Epithelial cell of proximal tubule (primary cell): ENCODE measurements at places on chromosomes 7 and 10. TPM values are rescaled to one million over a fixed set of nuclear protein-coding genes. Genes with fewer than 3 reads are reported as not detected.

DNA sequence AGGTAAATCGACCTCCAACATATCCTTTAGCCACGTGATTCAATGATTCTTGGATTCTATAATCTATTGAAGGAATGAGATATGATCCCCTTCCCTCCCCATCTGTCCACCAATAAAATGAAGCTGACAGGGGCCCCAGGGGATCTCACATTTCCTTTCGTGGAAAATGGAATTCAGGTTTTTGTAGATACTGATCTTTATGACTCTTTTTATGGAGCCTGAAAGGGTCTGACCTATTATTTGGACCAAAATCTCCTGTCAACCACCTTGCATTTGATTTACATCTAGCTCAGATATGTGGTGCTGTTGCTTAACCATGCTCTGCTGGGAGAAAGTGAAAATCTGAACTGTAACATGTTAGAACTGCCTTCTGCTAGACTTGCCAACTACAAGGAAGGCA, 234.0 kb upstream of the CXCL12 start:
- no peak for DNase-seq

DNA sequence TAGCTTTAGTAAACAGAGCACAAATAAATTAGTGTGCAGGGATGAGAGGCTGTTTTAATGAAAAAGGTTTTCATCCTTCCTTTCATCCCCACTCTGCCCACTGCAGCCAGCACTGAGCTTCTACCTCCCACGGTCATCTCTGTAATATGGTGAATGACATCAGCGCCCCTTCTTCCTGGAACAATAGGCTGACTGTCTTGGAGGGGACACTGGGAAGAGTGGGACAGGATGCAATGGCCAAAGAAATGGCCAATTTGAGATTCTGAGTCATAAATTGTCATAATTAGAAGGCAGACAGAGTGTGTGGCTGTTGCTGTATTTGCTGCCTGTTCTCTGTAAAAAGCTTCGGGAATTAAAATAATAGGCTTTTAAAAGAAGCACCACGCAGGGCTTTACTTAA, 126.7 kb upstream of the CALN1 start:
- DNase-seq: no peak

DNA sequence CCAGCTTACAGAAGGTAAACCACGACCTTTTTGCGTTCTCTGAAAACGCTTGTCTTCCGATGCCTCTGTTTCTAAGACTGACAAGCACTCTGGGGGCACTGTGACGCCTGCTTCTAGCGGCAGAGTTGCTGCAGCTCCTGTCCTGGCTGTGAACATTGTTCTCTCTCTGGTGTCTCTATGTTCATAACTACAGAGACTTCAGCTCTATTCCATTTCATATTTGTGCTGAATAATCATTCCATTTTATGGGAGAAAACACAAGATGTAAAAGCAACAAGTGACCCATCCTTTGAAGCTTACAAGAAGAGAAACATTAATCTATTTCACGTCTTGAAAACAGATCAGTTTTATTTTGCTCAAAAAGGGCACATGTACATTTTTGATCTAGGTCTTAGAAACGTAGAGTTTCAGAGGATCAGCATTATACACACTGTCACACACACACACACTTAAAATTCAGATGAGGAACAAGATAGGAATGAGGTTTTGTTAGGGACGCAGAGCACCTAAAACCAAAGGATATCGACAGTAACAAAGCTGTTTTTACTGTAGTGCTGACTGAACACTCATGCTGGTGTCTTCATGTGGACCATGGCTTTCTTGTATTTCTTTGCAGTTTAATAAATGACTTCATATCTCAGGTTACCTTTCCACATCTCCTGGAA, 3.0 kb downstream of the IKZF1 start:
- DNase-seq: no peak

DNA sequence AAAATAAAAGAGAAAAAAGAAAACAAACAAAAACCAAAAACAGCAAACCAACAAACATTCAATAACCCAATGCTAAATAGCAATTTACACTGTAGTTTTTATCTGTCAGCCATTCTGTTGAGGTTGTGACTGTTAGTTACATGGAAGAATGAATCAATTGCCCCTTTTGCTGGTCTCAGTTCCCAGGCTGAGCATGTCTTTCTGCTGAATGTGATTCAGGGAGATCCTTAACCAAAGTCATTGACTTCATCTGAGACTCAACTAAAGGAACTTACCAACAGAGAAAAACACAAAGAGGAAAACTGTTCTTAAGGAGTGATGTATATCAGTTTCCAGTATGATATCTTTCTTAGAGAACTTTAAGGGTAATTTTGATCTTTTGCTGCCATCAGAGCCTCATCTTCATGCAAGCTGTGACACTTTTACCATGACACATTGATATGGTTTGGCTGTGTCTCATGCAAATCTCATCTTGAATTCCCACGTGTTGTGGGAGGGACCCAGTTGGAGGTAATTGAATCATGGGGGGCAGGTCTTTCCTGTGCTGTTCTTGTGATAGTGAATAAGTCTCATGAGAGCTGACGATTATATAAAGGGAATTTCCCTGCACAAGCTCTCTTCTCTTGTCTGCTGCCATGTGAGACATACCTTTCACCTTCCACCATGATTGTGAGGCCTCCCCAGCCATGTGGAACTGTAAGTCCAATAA, 469.8 kb downstream of the KIF20B start:
- DNase-seq: no peak

GRCh38 chr10:124349996-124350280, 68.8 kb downstream of the OAT start:
- DNase-seq: no peak

DNA sequence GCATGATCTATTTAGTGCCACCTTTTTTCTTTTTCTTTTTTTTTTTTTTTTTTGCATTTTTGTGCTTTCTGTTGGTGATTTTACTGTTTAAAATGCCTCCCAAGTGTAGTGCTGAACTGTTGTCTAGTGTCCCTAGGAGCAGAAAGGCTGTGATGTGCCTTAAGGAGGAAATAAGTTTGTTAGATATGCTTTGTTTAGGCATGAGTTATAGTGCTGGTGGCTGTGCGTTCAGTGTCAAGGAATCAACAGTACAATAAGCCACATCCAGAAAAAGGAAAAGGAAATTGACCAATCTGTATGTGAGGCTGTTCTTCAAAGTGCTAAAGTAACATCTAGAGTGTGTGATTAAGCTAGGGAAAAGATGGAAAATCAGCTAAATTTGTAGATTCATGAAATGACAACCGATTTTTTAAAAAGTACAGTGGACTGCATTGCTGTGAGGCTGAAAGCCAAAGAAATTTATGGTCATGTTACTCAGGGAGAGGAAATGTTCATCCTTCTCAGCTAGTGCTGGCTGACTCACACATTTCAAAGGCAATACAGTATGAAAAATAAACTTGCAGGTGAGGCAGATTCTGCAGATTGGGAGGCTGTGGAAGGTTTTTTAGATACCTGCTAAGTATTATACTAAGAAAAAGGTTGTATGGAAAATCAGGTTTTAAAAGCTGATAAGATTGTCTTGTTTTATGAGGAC, 122.7 kb upstream of the ADCY1 start:
- DNase-seq: no peak

DNA sequence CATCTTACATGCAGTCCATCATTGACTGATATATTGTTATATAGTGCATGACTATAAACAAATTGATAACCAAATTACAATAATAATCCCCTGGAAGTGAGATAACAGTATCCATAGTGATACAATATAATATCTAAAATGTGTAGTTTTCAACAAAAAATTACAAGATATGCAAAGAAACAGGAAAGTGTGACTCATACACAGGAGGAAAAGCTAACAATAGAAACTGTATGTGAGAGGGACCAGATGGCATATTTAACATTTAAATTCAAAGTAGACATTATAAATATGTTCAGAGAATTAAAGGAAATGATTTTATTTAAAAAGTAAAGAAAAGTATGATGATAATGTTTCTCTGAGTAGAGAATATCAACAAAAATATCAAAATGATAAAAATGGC, 8.0 kb downstream of the OR9A2 start:
- no peak for DNase-seq

GRCh38 chr7:140005754-140006503, 56.8 kb downstream of the PARP12 start:
- no peak for DNase-seq

DNA sequence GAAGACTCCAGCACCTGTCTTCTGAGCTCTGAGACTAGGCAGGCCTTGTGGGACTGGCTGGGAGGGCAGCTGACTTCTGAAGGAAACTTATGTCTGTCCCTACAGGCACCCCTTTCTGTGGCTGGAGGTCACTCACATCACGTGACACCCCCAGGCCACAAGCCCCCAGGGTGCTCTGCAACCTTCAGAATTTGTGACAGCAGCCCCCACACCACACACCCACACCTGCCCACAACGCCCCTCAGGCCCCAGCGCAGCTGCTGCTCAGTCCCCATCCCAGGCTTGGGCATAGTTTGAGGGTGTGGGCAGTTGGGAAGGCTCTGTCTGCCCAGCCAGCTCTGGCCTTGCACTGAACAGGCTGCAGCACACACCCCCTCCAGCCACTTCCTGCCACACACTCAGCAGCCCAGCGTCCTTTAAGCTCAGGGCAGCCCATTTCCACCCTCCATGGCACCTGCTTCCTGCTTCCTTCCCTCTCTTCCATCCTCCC, 80.0 kb upstream of the UNC5B start:
- DNase-seq: no peak

GRCh38 chr7:46512891-46513413, 591.9 kb upstream of the IGFBP3 start:
- DNase-seq: no peak

GRCh38 chr7:66847879-66848790, 72.9 kb upstream of the TMEM248 start:
- peak; percentile 38 for DNase-seq

DNA sequence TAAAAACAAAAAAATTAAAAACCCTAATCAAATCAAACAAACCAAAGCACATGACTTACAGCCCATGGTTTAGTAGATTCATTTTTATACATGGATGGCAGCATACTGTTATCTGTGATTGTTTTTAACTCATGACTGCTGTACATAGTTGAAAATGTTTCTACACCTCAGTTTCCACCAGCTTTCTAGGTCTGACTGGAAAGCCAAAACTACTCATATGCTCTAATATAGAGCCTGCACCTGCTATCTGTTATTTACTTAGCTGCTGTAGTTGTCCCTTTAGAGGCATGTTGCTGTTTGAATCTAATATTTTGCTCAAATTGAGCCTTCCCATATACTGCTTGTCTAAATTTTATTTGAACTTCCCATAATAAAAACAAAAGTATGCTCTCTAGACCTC, 289.9 kb upstream of the LRRN3 start:
- DNase-seq: no peak

DNA sequence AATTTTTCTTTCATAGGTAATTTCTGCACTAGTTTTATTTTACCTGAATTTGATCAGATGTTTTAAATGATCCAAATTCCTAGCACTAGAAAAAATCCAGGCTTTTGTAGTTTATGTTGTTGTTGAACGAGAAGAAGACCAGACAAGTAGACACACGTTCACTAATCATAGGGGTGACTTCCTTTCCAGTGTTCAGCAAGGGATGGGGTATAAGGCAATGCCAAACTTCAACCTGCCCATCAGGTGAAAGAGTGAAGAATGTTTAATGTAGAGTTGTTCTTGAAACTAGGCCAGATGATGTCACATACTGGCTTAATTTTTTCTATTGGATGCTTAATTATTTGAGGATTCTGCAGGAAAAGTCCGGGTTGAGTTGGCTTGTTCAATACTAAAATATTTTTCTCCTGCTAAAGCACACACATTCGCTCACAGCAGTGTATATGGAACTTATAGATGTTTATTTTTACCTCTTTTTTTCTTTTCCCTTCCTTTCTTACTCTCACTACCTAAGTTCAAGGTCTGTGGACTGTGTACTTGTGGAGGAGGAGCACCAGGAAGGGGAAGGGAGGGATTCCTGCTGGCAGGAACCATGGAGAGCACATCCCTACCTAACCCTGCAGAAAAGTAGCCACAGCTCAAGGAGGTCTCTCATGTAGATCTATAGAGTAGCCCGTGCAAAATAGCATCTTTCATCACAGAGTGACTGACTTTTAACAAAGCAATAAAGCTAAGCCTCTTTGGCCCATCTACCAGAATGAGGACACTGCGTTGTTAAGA, 23.1 kb upstream of the AKR1E2 start:
- no peak for DNase-seq

DNA sequence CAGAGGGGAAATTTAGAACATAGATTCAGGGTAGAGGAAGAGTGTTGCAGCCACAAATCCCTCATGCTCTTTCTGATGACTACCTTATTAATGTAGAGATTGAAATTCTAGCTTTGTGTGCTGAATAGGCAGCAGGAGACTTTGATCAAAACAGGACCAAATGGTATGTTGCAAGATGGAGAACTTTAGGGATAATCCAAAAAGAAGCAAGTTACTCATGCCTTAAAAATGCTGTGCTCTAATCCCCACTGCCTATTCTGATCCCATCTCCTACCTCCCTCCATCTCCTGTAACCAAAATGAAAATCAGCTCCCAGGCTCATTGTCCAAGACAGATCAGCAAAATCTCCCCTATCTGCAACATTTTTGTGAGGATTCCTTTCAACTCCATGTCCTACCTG, 31.3 kb downstream of the CH25H start:
- DNase-seq: no peak

GRCh38 chr7:22698767-22699166, 28.2 kb upstream of the IL6 start:
- no peak for DNase-seq

DNA sequence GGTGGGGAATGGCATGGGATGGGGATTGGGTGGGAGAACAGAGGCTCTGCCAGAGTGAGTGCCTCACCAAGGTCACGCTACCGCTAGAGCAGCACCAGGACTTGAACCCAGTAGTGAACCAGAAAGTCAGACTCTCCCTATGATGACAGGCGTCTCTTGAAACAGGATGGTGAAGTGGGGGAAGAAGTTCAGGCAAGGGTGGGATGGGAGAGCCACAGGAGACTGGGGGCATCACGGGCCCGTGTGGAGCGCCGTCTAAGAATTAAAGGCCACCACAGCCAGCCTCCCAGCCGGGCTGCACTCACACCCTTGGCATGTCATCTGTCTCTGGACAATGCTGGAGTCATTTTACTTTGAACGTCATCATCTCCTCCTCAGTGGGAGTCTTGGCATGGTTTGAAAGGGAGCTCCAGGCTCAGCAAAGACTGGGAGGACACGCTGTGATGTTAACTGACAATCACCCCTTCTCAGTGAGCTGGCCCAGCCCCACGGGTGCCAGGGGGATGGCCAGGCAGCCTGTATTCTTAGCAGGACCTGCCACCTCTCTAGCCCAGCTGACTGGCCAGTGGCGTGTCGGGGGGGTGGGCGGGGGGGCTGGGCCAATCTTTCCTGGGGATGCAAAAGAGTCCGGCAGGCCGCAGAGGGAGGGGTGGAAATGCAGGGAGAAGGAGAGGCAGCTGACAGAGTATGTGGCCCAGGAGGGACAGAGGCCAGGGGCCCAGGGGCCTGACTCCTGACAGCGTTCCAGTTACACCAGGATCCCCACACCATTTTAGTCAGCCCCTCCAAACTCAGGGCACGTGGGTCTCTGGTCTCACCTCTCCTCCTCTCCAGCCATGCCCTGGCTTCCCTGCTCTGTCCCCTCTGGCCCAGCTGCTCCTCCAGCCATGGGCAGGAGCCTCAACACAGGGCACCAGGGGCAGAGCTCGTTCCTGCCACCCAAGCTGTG, 96.2 kb downstream of the VOPP1 start:
- DNase-seq: no peak

The IFIT1B gene
- total RNA-seq: 0.36 TPM in 1 of 2 replicates, not detected in the other

The ASB10 gene
- total RNA-seq: not detected in 2 replicates

The CCDC7 gene
- total RNA-seq: 1.3 and 4.1 TPM in 2 replicates

The ACSM6 gene
- not detected in 2 replicates for total RNA-seq

The TAS2R41 gene
- total RNA-seq: not detected in 2 replicates

The ERVW-1 gene
- total RNA-seq: not detected in 2 replicates

The GARIN1A gene
- 0.07 TPM in 1 of 2 replicates, not detected in the other for total RNA-seq

The MYL10 gene
- total RNA-seq: not detected in 2 replicates

The LZTS2 gene
- total RNA-seq: 77.8 and 81.0 TPM in 2 replicates
